ENCODE measurements at places on chromosomes 7 and 10. TPM values are rescaled to one million over a fixed set of nuclear protein-coding genes. Genes with fewer than 3 reads are reported as not detected.

Gene WBP1L
- total RNA-seq, result 30.1 TPM

Gene NRBF2
- total RNA-seq, result 26.2 TPM

Gene KBTBD2
- 64.8 TPM for total RNA-seq

Gene GHRHR
- total RNA-seq, result not detected

Gene LIPN
- not detected for total RNA-seq

Gene LRRC61
- total RNA-seq, result 3.7 TPM

DNA sequence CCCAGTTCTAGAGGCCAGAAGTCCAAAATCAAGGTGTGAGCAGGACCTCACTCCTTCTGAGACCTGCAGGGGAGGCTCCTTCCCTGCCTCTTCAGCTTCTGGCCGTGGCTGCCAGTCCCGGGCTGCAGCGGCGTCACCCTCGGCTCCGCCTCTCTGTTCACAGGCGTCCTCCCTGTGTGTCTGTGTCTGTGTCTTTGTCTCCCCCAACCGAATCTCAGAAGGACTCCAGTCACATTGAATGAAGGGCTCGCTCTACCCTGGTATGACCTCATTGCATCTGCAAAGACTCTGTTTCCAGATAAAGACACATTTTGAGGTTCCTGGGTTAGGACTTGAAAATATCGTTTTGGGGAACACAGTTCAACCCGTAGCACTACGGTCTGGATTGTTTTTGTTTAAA, 33.1 kb upstream of the GALNT11 start:
- DNase-seq, result peak; percentile 5

DNA sequence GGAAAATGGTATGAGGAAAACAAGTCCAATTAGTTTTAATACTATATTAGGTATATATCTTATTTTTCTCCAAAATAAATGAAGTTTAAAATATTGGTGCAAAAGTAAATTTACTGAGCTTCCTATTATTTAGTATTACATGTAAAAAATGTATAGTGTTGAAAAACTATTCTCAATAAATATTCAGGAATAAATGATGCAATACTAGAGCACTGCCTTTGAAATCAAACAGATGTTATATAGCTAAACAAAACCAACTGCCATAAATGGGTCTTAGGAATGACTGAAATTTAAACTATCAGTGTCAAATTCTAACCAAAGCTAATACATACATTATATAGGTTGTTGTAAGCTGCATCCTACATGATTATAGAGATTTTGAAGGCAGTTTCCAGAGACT, 1434.0 kb upstream of the LRRTM3 start:
- no peak for DNase-seq

GRCh38 chr7:46146454-46147255, 225.6 kb upstream of the IGFBP3 start:
- no peak for DNase-seq

- no peak for DNase-seq
Measured at GRCh38 chr10:130455791-130456190, 319.6 kb downstream of the GLRX3 start.

DNA sequence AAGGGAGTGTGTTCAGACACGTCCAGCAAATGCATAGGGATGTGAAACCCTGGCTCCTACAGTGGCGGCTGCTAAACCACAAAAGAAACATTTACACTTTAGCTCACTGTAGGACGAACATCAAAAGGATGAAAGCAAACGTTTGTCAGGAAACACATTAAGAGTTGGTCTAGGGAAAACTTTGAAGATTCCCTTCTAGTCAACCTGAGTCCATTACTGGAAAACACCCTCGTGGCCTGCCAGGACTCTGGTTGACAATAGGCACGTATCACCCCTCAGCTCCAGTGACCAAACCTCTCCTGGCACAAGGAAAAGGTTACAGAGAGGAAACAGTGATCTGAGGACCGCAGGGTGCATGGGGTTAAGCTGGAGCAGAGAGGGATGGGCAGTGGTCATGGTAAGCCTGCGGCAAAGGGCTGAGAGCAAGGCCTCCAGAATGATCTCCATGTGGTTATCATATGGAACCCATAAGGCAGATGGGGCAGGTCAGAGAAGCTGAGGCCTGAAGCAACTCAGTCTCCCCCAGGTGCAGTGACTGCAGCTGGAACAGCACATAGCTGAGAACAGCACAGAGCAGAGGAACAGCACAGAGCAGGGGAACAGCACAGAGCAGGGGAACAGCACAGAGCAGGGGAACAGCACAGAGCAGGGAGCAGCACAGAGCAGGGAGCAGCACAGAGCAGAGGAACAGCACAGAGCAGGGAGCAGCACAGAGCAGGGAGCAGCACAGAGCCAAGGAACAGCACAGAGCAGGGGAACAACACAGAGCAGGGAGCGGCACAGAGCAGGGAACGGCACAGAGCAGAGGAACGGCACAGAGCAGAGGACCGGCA, 49.9 kb downstream of the CHST15 start:
- no peak for DNase-seq

DNA sequence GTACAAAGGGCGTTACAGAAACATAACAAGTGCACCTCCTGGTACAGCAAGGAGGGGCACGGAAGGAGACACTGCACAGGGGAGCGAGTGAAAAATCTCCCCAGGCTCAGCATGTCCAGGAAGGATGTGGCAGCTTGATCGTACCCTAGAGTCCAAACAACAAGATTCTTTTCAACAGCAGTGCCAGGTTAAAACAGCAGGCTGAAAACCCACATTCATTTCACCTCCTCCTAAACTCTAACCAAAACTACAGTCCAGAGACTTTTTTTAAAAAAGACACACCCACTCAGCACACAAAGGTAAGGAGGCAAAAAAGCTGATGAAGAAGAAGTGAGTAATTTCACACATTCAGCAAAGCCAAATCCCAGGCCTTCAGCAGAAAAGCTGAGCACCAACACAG, 138.8 kb downstream of the SFMBT2 start:
- no peak for DNase-seq

DNA sequence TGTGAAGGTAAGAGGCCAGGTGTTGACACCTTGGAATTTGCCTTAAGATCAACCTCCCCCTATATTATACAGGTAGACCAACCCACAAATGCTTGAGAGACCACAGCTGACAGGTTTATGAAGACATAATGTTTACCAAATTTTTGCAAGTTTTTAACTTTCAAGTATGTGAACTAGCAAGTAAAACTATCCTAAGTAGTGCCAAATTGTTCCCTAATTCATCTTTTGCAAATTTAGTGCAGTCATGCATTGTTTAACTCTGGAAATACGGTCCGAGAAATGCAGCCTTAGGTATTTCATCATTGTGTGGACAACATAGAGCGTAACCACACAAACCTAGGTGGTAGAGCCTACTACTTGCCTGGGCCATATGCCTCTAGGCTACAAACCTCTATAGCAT, 10.7 kb downstream of the UPP1 start:
- DNase-seq, result no peak

All from urinary bladder (tissue), 4 donors.